Activated CD8-positive, alpha-beta memory T cell treated with anti-CD3 and anti-CD28 coated beads, Interleukin-2, amount 50 U/mL, for 4 hours (primary cell): ENCODE measurements at places on chromosomes 12 and 14.

- DNase-seq, result no peak
These were observed 18.2 kb upstream of the CACNA2D4 start for GRCh38 chr12:1936406-1937320.

- no peak for DNase-seq
These were observed 88.4 kb downstream of the RPAP3 start for GRCh38 chr12:47617476-47617875.

GRCh38 chr14:100096656-100097055 is 31.4 kb downstream of the EVL start:
- DNase-seq, result no peak

GRCh38 chr14:95442633-95443021 is 73.8 kb downstream of the SYNE3 start:
- peak; percentile 78 for DNase-seq

GRCh38 chr12:56998316-56998715 is 8.0 kb downstream of the ZBTB39 start:
- DNase-seq, result no peak

DNA sequence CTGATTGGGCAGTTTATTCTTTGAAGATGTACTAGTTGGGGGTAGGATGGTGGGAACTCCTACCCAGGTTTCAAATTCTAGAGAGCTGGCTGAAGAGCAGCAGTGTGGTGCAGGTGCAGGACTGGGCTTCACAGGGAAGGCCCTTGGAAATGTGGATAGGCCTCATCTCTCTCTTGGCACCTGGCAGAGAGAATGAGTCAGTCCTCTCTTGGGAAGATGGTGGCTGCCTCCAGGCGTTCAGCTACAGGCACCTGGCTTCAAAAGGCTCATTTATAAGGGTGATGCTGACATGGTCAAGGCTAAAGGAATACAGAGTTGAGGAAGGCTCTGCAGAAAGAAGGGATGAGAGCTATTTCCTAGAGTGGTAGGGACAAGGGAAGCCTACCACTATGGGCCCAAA is 179.7 kb upstream of the VASH1 start:
- no peak for DNase-seq

DNA sequence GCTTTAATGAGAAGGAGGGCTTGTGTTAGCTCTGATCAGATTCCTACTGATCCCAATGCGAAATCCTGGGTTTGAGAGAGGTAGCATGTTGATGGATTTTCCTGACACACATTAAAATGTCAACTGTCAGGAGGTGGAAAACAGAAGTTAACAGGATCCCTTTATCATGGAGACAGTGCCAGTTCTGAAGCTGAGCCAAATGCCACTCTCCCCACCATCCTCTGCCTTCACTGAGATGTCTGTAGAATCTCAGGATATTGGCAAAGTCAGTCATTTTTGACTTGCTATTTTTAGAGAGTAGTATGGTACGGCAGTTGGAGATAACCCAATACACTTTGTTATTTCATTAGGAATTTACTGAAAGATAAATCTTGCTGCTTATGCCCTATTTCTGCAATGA is 1816.2 kb upstream of the FLRT2 start:
- DNase-seq, result no peak

DNA sequence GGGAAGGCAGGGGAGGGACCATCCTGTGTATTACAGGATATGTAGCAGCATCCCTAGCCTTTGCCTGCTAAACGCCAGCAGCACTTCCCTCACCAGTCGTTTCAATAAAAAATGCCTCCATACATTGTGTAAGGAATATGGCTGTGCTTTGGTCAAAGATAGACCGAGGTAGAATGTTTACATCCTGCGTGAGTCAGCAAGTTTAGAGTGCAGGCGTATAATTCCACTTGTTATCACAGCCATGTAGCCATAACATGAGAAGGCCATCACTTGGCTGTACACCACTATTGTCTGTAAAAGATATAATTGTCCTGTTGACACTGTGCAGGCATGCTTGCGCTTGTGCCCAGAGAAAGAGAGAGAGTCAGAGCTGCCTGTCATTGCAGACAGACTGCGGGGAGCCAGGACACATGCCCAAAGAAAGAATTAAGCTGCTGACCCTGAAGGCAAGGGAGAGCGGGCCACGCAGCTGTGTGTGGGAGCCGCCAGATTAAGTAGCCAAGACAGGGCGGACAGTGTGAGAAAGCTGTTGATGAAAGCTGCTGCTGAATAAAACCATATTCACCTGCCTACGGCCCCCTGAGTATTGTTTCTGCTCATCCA is 68.4 kb downstream of the CRACR2A start:
- DNase-seq, result no peak

GRCh38 chr14:82067221-82067875 is 533.7 kb upstream of the SEL1L start:
- no peak for DNase-seq

GRCh38 chr12:105967038-105967776 is 171.5 kb downstream of the NUAK1 start:
- no peak for DNase-seq

- DNase-seq, result peak; percentile 94
These were observed 24.4 kb upstream of the LRTM2 start for GRCh38 chr12:1795785-1796514.

GRCh38 chr12:97411341-97411740 is 51.3 kb upstream of the RMST start:
- DNase-seq, result no peak

DNA sequence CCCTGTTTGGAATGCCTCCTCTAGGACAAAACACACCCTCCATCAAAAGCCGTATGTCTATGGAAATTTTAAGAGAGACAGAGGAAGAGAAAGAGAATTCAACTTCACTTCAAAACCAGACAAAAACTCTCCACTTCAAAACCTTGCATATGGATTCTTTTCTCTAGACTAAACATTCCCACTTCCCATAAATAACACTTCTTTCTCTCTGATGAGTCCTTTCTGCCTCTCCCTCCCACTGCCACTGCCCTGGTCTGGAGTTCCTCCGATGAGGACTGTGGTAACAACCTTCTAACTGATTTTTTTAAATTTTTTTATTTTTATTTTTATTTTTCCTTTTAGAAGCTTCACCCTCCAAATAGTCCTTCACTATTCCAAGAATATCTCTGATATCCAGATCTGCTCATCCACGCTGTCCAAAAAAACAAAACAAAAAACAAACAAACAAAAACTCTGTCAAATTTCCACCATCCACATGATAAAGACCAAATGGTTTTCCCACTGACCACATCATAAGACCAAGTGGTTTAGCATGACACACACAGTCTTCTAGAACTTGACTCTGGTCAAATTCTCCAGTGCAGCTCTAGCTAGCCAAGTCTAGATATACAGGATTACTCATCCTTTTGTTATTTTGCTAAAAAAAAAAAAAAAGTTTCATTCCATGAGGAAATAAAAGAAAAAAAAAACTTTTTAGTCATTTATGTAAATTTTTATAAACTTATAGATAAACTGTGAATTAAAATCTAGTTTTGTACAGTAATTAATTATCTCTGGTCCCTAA is 256.0 kb downstream of the PPFIA2 start:
- DNase-seq, result no peak

DNA sequence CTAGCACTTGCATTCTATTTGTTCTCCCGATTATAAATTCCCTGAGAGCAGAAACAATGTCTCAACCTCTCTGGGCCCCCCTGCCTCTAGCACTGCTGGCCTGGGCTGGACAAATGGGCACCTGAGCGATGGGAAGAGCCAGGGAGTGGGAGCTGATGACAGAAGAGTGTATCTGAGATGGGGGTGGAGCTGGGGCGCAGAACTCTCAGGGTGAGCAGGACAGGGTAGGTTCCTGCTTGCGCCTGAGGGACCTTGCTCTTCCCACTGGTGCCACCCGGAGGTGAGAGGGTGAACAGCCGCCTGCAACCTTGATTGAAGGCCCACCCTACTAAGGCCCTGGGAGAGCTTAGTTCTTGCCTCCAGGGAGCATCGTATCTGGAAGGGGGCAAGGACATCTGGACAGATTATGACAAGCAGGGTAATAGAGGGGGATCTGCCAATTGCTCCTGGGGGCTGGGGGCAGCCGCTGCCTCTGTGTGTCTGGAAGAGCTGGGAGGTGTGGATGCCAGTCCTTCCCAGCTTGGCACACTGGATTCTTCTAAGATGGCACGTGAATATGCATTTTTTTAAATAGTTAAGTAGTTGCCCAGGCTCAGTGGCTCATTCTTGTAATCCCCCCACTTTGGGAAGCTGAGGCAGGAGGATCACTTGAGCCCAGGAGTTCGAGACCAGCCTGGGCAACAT is 43.0 kb upstream of the TSPAN9 start:
- no peak for DNase-seq

DNA sequence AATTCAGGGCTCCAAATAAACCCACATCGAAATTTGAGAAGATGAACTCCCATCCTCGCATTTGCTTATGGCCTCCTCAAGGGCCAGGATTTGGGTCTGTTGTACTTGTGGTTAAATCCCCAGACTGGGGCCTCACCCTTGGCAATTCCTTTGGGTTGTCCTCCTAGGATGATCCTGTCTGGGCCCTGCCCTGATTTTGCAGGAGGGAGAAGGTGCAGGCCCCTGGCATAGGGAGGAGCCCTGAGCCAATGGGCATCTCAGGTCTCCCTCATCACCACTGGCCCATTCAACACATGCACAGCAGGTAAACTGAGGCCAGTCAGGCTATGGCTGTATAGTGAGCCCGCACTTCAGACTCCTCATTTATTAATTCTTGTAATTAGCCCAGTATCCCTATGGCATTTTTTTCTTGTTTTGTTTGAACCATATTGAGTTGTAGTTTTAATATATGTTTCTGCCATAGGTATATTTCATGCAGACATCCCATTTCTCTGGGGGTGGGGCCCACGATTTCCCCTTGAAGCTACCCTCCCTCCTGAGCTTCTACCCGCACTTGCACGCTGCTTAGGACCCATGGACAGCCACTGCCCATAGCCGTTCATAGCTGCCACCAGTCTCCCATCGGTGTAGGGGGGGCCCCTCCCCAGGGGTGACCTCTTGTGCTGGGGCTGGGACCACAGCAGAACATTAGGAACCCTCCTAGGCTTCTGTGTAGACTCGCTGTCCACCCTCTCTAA is 67.1 kb upstream of the DDX11 start:
- no peak for DNase-seq

- no peak for DNase-seq
These were observed 101.9 kb downstream of the SLC8A3 start for GRCh38 chr14:70086685-70087379.

- no peak for DNase-seq
These were observed 118.6 kb upstream of the CCDC175 start for GRCh38 chr14:59695198-59695597.

DNA sequence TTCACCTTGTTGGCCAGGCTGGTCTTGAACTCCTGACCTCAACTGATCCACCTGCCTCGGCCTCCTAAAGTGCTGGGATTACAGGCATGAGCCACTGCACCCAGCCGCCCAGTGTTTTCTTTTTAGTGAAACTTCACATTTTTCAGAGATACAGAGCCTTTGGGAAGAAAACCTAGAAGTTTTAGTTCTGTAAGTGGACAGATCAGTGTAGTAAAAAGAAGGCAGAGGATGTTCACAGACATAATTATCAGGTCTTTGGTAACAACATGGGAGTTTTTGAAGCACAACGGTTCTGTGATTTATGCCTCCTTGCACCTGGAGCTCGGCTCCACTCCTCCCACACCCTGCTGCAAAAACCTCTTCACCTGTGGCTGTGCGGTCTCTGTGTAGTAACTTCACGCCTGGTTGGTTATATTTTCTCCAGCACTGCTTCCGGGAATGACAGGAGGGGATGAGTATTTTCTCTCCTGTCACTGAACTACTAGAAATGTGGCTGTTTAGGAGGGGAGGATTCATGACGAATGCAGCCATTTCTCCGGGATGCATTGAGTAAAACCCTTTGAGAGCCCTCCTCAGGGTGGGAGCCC is 67.0 kb downstream of the ARF6 start:
- DNase-seq, result no peak

GRCh38 chr12:57166971-57167371 is 19.6 kb upstream of the LRP1-AS start:
- no peak for DNase-seq

- no peak for DNase-seq
These were observed 535.3 kb downstream of the GALC start for GRCh38 chr14:87457720-87458119.

DNA sequence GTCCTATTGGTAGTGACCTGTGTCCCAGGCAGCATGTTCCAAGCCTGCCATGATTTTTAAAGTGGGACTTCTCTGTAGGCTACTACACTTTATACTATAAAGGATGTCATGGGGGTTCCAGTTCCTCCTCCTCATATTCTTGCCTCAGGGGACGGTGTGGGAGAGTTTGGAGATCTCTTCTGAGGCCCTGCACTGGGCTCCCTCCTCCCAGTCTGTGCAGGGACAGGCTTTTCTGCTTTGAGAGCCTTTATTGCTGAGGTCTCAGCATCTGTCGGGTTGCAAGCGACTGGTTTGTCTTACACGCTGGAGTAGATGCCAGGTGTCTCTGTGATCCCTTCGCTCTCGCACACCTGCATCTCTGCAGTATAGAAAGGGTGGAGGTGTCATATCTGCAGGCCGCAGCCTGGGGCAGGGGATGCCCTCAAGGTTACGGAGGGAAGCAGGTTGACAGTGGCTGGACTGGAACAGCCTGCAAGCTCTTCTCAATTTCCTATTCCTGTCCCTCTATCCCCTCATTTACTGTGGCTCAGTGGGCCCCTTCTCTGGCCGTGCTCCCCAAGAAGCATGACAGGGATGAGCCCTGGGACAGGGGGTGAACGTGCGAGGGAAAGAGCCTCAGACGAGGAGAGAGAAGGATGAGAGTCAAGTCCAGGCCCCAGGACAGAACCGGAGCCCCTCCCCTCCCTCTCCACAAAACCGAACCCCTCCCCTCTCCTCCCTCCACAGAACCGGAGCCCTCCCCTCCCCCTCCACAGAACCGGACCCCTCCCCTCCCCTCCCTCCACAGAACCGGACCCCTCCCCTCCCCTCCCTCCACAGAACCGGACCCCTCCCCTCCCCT is 51.3 kb downstream of the SLC6A12 start:
- DNase-seq, result no peak

DNA sequence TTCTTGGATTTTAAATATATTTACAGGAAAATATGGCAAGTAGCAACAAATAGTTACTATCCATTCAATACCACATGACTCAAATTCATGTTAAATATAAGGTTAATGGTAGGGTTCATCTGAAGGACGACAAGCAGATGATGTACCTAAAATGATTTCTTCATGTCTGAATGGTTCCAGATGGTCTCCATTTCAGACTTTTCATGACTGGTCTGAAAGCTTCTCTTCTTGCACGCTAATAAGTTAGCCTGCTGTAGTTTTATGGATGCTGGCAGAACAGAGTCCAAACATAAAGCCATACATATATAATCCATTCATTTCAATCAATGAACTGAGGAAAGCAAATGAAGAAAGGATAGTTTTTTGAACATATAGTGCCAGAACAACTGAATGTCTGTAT is 257.0 kb upstream of the MGAT4C start:
- no peak for DNase-seq
